ENCODE measurements at places on chromosomes 2 and 18. TPM values are rescaled to one million over a fixed set of nuclear protein-coding genes. Genes with fewer than 3 reads are reported as not detected.
A peak's percentile ranks its signal among the peaks of the same experiment; 100 is the strongest.

ANKRD44 gene
- total RNA-seq = 7.4 TPM

TOGARAM2 gene
- 42.8 TPM for total RNA-seq

TWIST2 gene
- total RNA-seq = 1.9 TPM

IL36A gene
- not detected for total RNA-seq

C1QL2 gene
- not detected for total RNA-seq

COL6A3 gene
- total RNA-seq = 64.9 TPM

TUBB8B gene
- not detected for total RNA-seq

CNDP1 gene
- total RNA-seq = not detected

KCNG2 gene
- not detected for total RNA-seq

CCL20 gene
- not detected for total RNA-seq

SGPP2 gene
- total RNA-seq = 15.3 TPM

C2orf72 gene
- total RNA-seq = 0.05 TPM

EGR4 gene
- total RNA-seq = not detected

CCDC141 gene
- total RNA-seq = 136 TPM

ABCG8 gene
- 0.11 TPM for total RNA-seq

ALLC gene
- total RNA-seq = not detected

CROCC2 gene
- total RNA-seq = not detected

GPR35 gene
- total RNA-seq = 2.0 TPM

- DNase-seq = no peak
Observed at GRCh38 chr2:133843551-133843950, 275.3 kb upstream of the NCKAP5 start.

- DNase-seq = no peak
Observed at GRCh38 chr2:42987112-42987922, 194.9 kb upstream of the HAAO start.

DNA sequence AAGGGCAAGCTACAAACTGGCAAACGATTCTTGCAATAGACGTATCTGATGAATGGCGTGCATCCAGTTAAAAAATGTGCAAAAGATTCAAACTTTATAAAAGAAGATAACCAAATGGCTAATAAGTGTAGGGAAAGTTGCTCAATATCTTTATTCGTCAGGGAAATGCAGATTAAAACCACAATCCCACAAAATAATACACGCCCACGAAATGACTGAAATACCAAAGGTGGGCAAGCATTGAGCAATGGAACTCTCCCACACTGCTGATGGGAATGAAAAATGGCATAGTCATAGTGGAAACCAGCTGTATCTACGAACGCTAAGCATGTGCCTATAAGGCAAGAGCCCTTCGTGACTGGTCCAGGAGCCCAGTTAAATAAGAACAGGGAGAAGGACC is 168.6 kb upstream of the SIX2 start:
- no peak for DNase-seq

- DNase-seq = no peak
Observed at GRCh38 chr2:184026961-184027360, 571.4 kb upstream of the ZNF804A start.

DNA sequence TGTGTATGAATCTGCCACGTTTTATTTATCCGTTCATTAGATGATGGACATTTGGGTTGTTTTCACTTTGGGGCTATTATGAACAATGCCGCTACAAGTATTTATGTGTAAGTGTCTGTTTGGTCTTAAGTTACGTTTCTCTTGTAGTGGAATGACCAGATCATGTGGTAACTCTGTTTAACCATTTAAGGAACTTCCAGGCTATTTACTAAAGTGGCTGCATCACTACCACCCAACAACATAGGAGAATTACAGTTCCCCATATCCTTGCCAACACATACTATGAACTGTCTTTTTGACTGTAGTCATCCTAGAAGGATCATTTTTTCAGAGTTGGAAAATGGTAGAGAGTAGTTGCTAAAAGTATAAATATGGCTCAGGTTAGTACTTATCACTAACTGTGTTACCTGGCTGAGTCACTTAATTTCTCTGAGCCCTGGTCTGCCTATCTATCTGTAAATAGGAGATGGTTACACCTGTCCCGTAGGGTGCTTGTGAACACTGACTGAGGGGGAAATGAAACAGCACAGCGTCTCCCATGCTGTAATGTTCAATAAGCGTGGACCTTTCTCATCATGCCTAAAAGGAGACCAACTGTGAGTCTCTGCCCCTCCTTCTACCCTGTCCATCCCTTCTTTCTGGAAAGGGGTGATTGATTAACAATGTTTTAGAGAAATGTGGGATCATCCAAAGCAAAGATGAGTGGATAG is 103.1 kb downstream of the SH3RF3 start:
- DNase-seq = no peak

DNA sequence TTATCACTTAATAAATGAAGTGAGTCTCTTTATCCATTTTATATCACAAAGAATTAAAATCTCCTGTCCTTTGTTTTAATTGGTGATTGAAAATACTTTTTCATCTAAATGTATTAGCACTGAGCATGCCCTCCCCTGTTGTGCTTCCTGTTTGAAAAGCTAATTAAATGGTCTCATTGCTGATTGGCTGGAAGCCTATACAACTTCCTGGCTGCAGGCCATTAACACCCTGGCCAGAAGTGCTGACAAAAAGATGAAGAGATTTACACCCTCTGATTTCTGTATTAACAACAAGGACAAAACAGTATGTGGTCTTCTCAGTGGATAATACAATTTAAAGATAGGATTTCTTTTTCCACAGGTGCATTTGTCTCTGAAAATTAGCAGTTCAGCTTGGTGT is 548.0 kb downstream of the DCC start:
- DNase-seq = no peak

- no peak for DNase-seq
Observed at GRCh38 chr2:149038442-149039212, at the start of gene LYPD6B. Gene LYPD6B, plus strand, starts transcription at chr2:149038699. Its CDS starts 92,250 bp downstream, at chr2:149130949.

DNA sequence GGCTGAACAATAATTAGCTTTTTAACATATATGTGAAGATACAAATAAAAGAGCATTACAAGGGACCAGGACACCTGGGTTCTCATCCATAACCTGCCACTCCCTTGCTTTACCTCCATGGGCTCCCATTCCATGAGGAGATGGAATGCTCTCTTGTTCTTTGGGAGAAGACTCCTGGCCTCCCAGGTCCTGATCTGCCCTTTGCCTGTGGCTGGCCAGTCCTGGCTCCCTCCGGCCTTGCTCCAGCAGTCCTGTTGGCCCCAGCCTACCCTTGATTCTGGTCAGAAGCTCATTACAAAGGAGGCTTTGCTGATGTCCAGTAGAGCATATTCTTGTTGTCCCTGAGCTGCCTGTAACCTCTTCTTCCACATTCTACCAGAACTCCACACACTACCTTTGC is 60.3 kb downstream of the ADD2 start:
- DNase-seq = no peak

DNA sequence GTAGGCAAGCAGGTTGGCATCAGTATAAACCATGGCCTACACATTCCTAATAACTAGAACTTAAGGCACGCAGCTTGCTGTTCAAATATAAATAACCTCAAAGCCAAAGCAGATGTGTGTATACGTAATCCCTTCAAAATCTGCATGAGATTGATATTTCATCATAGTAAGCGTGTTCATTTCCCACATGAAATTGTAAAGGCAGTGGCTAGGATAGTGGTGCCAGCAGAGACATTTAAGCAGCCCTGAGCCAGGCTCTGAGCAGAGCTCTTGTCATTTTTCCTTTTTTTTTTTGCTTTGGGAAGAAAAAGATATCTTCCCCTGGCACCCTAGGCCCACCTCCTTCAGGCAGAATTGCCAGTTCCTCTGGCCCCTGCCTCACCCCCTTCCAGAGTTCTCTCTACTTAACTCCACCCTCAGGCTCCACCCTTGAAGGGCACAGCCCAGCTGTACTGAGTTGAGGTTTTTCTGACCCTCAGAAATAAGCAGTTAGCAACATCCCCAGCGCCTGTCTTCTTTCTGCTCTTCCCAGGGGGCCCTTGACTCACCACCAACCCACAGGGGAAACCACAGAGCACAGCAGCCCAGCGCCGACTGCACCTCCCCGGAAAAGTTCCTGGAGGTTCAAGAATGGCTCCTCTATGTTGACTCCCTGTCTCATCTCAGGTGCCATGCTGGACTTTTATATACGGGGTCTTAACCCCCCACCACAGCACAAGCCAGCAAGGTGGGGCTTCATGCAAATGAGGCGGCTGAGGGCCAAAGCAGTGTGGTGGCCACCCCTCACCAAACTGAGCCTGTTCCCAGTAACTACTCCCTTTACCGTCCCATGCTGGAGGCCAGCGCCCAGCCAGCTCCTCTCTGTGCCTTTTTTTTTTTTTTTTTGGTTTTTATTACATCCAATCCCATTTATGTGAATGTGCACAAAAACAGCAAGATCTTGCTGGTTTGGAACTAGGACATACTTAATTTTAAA is 84.7 kb downstream of the EHD3 start:
- peak; percentile 57 for DNase-seq

DNA sequence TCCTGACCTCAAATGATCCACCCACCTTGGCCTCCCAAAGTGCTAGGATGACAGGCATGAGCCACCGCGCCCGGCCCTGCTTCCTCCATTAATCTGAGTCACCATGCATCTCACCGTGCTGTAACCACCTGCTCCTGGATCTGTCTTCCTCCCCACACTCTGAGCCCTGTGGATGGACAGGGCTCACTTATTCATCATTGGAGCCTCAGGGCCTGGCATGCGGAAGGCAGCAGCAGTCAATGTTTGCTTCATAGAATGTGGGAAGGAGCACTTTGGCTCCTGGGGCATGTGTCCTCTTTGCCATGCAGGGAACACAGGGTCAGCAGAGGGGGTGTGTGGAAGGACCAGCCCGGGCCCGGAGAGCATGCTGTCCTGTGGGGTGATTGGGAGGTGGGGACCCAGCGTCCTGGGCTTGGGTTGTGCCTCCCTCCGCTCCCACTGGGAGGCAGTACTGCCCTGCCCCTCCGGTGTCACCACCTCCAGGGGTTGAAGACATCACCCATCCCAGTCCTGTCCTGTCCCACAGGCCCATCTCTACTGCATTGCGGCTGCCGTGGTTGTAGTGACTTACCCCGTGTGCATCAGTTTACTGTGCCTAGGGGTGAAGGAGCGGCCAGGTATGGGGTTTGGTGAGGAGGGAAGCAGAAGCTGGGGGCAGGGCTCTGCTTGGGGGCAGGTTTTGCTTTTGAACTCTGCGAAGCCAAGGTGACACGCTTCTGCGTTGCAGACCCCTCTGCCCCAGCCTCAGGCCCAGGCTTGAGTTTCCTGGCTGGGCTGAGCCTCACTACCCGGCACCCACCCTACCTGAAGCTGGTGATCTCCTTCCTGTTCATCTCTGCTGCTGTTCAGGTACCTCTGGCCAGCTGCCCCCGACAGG is 11.5 kb downstream of the MFSD2B start:
- DNase-seq = no peak

DNA sequence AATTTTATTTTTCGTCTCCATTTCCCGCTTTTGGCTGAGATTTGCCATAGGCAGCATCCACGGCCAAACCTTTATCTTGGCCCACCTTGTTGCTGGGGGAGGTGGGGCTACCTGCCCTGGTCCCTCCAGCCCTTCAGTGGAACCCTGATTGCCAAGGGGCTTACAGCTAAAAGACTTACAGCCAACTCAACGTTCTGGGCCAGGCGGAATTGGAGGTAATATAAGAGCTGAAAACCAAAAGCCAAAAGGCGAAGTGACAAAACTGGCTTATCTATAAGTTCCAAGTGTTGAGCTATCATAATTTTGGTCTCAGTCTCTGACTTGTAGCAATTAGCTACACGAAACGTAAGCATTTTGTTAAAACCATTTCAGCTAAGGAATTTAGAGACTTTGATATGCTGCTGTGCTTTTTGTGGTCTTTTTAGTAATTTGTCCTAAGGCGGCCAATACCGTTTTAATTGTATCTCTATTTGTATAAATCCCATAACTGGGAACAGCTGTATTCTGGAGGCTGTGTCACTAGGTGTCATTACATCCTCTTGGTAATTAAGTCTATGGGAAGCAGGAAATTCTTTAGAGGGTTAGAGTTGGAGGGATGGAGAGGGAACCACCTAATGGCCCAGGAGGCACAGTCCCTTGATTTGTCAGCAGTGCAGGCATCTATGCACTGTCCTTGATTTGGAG is 24.0 kb downstream of the PDCD1 start:
- no peak for DNase-seq

- DNase-seq = no peak
Observed at GRCh38 chr18:23526501-23527063, 23.3 kb downstream of the RMC1 start.

GRCh38 chr2:168626096-168626495 is 170.0 kb downstream of the CERS6 start:
- no peak for DNase-seq

- DNase-seq = no peak
Observed at GRCh38 chr2:140893685-140894084, 1237.1 kb downstream of the LRP1B start.

DNA sequence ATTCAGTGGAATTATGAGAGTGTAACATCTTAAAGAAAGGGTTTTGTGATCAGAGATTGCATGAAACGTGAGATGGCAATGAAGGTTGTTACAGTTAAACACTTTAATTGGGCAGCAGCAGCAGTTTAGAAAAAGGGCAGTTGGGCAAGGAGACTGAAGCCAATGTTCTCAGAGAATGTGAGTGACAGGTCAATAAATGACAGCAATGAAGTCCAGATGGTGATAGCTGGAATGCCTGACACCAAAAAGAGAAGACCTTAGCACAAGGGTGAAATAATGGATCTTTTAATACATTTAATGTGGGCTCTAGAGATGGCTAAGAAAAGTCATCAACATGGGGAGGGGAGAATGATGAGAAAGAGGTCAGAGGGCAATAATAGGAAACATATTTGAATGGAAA is 89.4 kb upstream of the CDH7 start:
- no peak for DNase-seq

DNA sequence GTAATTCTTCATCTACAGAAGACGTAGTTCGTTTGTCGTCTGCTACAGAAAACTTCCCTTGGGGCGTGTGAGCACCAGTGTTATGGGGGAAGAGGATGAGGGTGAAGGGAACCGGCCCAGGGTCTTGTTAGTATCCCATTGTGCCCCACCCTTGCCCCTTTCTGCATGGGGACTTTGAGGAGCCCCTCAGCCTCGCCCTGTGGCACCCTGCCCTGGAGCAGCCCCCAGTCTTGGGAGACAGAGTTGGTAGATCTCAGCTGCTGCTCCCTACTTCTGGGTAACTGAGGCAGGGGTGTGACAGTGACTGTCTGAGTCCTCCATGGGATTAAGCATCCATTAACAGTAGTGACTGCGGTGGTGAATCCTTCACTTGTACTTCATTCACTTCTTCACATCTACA is 50.1 kb downstream of the RNF144A start:
- no peak for DNase-seq

DNA sequence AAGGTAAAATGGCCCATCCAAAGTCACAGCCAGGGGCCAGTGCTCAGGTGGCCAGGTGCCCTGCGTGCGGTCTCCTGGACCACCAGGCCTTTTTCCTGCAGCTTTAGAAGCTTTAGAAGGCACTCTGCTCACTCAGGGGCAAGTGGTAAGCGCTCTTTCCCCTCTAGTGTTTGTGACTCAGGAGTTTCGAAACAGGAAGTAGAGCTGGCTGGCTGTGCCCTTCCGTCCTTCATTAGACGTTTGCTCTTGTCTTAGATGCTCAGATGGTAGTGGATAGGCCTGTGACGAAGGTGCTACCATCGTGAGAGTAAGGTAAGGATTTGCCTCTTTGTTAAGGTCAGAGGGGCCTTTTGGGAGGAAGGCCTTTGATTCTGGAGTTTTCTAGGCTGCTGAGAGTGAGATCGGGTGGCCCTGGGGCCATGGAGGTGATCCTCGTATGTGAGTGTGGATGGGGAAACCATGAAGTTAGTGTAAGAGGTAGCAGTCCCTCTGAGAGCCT is at the start of gene CASP8:
Gene CASP8, plus strand, starts transcription at position 235 of the 499 bp plus-strand sequence. CDS start 5,951 bp downstream, outside the sequence.
- peak; percentile 58 for DNase-seq
